GM23248 (cell line): ENCODE measurements at places on chromosomes 2 and 18.

GRCh38 chr18:73924307-73924706, 223.3 kb downstream of the FBXO15 start:
- DNase-seq, result peak; percentile 3

GRCh38 chr2:230869914-230870543, 5.3 kb downstream of the ITM2C start:
- DNase-seq, result no peak

GRCh38 chr2:149487189-149487588, 100.4 kb downstream of the MMADHC start:
- DNase-seq, result peak; percentile 10

DNA sequence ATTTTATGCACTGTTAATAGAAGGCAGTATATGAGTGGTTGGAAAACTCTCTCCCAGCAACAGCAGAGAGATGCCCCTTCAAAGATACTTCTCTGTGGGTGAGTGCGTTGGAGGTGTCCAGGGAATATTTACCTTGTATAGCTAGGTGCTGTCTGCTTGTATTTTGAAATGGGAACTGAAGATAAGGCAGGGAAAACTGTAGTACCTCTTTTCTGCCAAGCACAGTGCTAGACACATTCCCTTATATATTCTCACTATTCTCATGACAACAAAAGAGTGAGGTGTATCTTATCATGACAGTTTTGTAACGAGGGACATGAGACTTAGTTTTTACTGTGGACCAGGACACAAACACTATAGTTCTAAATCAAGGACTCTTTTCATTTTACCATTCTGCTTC, 2.1 kb downstream of the TTC39C start:
- peak; percentile 34 for DNase-seq

- peak; percentile 65 for DNase-seq
Observed at GRCh38 chr18:36128530-36128870, 640 bp downstream of the SLC39A6 start.

DNA sequence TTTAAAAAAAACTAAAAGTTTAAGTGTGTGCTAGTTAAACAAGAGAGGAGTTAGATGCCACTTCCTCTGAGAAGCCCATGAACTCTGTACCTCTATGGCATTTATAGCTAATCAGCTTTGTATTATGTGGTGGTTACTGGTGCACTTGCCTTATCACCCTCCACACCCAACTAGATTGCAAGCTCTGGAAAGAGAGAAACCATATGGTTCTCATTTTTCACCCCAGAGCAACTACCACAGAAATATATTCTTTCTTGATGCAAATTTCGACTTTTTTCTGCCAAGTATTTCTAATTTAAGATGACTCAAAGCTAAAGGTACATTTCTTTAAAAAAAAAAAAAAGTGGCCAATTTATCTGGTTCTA, 24.2 kb downstream of the RAPH1 start:
- no peak for DNase-seq

DNA sequence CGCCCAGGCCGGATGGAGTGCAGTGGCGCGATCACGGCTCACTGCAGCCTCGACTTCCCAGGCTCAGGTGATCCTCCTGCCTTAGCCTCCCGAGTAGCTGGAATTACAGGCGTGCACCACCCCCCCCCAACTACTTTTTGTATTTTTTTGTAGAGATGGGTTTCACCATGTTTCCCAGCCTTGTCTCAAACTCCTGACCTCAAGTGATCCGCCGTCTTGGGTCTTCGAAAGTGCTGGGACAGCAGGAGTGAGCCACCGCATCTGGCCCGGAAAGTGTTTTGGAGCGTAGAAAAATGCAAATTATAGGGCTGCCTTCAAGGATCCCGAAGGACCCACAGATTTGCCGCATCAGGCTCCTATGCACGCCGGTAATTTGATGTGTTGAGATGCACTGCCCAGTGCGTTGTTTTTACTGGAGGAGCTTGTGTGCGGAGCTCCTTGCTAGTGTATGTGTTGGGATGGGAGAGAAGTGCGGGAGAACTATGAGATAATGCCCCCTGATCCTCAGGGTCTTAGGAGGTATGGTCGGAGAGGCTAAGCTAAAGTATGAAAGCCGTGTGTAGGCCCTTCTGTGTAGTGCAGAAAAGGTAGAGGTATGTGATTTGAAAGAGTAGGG, 1.2 kb upstream of the CLASP1 start:
- peak; percentile 61 for DNase-seq

DNA sequence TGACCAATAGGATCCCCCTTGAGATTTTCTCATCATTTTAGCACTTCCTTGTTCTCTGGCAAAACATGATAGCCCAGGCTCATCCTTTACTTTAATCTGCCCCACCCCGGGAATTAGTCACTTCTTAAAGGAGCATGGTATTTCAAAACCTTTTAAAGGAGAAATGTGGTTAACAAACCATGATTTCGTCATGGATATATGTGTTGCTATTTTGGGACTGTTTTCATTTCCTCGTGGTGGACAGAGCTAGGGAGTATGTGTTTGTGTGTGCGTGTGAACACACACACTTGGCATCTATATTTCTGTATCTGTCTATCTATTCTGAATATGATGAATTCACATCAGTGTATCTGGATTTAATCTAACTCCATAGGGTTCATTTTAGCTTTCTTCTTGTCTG, 128.1 kb downstream of the BIRC6 start:
- DNase-seq, result peak; percentile 97

- DNase-seq, result no peak
Observed at GRCh38 chr2:188478724-188479123, 187.1 kb downstream of the GULP1 start.

DNA sequence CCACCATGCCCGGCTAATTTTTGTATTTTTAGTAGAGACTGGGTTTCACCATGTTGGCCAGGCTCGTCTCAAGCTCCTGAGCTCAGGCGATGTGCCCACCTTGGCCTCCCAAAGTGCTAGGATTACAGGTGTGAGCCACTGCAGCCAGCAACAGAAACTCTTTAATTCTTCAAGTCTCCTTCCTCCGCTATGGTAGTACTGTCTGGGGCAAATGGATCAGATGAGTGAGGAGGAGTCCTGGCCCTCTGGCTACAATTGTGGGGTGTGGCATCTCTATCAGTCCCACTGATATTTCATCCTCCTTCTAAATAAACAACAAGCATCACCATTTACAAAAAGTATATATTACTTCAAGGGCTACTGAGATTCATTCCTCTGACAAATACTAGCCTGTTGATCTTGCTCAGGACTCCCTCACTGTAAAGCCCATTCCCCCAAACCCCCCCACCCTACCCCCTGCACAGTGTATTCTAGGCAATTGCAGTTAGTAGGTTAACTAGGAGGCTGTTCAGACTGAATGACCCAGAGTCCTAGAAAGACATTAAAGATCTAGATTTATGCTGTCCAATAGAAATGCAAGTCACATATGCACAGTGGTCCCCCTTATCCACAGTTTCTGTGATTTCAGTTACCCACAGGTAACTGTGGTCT, 71.2 kb upstream of the STAM2 start:
- DNase-seq, result no peak

DNA sequence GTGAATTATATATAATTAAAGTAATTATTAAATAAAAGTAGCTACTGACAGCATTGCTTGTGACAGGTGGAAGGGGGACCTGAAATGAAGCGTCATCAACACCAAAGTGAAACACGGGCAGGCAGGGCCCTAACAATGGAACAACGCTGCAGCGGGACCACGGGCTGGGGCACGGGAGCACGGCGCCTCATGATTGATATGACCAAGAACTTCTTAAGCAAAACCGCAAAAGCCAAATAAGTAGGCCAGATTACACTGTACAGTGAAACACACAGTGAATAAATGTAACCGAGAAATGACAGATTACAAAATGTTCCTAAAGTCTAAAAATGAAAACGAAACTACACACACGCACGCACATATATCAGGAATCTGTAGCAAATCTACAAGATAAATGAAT, 81.4 kb downstream of the SNTG2 start:
- DNase-seq, result no peak

GRCh38 chr2:162074928-162075688, 1.1 kb upstream of the DPP4 start:
- peak; percentile 85 for DNase-seq

GRCh38 chr2:216114714-216115531, 5.8 kb downstream of the XRCC5 start:
- peak; percentile 99 for DNase-seq

DNA sequence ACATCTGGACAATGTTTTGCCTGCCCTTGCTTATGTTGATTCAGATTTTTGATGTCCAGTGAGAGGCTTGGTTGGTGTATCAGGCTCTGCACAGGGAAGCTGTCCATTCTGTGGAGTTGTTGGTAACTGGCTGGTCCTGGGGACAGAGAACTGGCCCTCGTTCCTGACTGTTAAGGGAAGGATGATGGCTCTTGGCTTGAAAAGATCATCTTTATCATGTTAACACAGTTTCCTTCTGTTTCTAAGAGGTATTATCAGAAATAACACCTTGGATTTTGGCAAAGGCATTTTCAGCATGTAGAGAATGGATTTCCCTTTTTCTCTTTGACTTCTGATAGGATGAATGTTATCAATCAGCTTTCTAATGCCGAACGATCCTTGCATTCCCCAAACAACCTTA, 19.3 kb downstream of the STK25 start:
- DNase-seq, result no peak

DNA sequence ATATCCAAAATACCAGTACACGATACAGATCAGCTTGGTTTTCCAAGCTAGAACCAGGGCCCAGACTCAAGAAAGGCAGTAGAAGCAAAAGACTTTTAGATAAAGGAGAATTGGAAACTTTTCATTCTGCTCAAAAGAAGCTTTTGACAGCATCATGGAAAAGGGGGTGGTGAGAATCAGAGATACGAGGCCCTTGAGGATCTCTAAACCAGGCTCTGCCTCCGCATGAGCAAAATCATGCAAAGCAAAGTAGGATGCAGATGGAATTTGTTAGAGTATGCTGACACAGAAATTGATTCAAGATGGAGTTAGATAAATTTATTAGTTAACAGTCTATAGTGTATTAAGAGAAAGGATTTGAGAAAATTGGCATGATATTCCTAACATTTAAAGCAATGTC, 39.8 kb downstream of the FAM98A start:
- DNase-seq, result no peak

DNA sequence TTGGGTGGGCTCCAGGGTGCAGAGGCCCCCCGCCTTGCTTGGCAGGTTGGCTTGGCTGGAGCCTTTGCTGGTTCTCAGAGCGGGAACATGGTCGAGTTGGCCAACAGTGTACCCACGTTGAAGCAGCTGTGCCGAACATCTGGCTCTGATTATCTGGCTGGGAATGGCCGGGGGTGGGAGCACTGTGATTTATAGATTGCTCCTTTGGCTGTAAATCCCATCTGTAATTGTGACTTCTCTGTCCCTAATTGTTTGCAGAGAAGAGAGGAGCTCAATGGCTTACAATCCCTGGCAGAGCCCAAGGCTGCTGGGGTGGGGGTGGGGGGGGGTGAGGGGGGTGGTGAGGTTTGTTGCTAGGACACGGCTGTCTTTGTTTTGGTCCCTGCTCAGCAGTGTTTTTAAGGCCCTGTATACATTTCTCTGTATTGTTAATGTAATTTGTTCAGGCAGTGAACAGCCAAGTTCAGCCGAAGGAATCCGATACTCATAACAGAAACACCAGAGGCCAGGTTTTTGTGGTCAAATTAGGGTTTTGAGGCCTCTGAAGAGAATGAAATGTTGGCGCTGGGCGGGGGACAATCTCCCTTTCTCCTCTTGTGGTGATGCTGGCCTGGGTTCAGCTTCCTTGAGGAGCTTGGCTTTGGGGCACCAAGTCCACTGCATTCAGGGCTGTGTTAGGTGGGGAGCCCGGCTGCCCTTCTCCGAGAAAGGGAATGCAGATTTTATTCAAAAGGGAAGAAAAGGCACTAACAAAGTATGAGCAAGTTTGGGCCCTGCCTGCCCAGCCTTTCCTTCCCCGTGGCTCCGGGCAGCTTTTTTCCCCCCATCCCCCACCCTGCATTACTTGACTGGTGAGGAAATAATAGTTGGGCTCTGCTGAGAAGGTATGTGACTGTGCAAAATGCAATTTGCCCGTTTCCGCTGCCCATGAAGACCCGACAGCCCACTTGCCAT, 82.5 kb downstream of the TCF7L1 start:
- DNase-seq, result peak; percentile 88

DNA sequence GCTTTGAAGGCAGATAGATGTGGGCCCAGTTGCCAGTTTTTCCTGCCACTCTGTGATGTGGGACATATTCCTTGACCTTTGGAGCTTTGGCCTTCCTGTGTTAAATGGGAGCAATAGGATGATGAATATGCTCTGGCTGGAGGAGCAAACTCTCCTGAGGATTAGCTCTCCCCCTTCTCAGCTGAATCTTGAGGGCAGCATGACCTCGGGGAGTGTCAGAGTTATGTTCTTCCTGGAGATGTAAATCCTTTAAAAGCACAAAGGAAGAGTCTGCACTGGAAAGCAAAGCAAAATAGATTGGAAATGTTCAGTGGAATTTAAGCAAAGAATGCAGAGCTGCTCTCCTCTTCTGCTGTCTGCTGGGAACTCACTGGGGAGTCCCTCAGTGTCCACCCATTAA, 160.1 kb downstream of the ALK start:
- no peak for DNase-seq

DNA sequence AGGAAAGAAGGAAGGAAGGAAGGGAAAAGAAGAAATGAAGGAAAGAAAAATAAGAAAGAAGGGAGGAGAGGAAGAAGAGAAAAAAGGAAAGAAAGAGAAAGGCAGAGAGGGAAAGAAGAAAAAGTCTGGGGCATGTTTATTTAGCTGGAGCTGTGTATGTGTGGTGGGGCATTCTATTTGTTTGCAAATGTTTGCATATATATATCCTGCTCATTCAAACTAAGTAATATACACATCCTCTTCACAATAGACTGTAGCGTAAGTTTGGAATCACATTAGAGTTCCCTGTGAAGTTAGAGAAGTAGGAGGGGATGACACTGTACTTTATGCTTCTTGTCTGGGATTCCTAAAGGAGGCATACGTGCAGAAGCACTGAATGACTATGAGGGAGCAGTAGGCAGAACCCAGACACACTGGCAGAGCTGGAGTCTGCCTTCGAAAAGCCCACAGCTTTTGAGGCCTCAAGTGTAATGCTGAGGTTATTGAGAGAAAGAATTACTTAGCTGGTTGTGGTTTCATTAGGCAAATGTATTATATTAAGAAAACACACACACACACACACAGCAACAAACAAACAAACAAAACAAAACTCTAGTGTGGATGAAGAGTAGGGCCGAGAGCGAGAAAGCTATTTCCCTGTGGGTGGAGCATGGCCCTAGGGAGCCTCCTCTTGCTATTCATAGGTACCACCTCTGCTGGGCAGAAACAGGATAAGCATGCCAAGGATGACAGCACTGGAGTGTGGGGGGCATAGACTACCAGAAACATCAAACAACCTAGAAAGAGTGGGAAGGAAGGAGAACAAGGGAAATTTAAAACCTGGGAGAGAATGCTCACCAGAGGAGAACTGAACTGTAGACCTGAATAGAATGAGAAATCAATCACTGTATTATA, 905.1 kb upstream of the NXPH2 start:
- no peak for DNase-seq
